ENCODE measurements at places on chromosomes 1 and 21. TPM values are rescaled to one million over a fixed set of nuclear protein-coding genes. Genes with fewer than 3 reads are reported as not detected.
A peak's percentile ranks its signal among the peaks of the same experiment; 100 is the strongest.

Gene TRIM63
- total RNA-seq: not detected

Gene OR6K6
- total RNA-seq: not detected

DNA sequence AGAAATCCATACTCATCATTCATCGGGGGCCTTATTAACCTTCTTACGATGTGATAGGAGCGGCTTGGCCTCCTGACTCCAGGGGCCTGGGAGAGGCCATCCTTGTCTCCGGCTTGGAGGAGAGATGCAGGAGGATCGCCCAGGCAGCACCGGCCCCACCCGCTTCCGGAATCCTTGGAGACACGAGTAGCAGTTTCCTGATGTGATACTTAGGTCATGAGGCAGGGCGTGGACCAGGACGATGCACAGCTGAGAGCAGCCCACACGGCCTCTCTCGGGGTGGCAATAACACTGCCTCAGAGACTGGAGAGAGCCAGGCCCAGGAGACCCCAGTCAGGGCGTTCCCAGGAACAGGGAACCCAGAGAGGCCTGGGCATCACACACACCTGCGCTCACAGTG is 163.6 kb upstream of the ARHGEF16 start:
- no peak overlapping the region for H3K27ac ChIP-seq
- no peaks in the 10 kb centered on the region for H3K27me3 ChIP-seq
- H3K36me3 ChIP-seq: no peaks in the 10 kb centered on the region
- DNase-seq: no peak

GRCh38 chr1:37001703-37002102 is 32.6 kb downstream of the GRIK3 start:
- H3K4me1 ChIP-seq: no peaks in the 10 kb centered on the region
- DNase-seq: no peak
- no peak overlapping the region for H3K4me3 ChIP-seq
- no peak overlapping the region for H3K27ac ChIP-seq

DNA sequence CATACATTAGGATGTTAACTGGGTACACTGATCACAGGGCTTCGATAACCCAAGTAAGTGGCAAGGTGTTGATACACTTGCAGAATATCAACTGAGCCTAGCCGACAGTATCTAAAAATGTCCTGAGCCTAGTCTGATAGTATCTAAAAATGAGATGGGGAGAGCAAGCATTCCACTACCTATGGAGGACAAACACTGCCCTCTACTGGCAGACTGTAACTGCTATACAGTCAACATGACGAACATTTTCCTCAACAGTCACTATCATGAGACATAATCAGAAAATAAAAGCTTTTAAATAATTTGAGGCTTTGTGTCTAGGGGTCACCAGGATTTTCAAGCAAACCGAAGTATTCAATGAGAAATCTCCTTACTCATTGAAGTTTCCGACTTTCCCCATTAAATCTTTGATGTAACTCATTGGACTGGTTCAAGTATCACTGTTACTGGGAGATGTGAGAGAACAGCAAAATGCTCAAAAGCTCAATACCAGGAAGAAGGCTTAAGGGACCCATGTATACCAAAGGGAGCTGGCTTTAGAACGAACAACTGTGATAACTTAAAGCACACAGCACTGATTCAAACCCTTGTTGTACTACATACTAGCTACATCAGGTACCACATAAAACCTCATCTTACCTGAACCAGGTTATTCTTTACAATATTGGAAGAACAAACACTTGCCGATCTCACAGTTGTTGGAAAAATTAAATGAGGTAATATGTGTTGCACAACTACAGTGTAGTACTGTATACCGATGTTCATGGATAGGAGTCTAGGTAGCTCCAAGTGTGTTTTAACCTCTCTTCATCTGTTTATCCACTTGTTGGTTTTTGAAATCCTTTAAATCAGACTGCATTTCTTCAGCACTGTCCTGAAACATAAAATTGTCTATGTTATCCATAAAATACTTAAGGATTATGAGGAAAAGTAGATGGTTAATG is 31.1 kb upstream of the SLC45A3 start:
- no peaks in the 10 kb centered on the region for H3K27me3 ChIP-seq
- H3K4me3 ChIP-seq: no peak overlapping the region
- peak overlapping the region; percentile 50 for H3K27ac ChIP-seq

- H3K27me3 ChIP-seq: peaks cover 97% of the 10 kb centered on the region
- no peak overlapping the region for H3K27ac ChIP-seq
- H3K4me3 ChIP-seq: no peak overlapping the region
- no peaks in the 10 kb centered on the region for H3K36me3 ChIP-seq
Observed at GRCh38 chr21:36692835-36693488, 6.0 kb upstream of the SIM2 start.

- H3K4me1 ChIP-seq: peaks cover 17% of the 10 kb centered on the region
- no peaks in the 10 kb centered on the region for H3K36me3 ChIP-seq
- H3K4me3 ChIP-seq: no peak overlapping the region
- no peaks in the 10 kb centered on the region for H3K27me3 ChIP-seq
- DNase-seq: no peak
Observed at GRCh38 chr1:114118351-114118990, 35.2 kb downstream of the SYT6 start.

DNA sequence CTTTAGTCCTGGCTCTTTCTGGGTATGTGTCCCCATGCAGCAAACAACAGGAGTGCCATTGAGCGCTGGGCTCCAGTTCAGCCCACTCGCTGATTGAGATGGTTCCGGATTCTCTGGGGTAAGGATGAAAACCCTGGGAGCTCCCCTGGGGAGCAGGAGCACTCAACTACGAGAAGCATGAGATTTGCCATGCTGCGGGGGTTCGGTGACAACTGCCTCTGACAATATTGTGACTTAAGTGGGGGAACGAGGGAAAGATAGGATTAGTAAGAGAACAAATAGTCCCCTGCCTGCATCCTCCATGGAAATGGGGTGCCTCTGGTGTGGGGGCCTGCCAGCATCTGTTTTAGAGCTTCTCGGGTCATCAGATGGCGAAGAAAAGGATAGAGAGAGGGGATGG is 123.6 kb upstream of the IPO9 start:
- H3K4me3 ChIP-seq: no peak overlapping the region
- H3K27me3 ChIP-seq: no peaks in the 10 kb centered on the region
- peaks cover 57% of the 10 kb centered on the region for H3K4me1 ChIP-seq
- H3K36me3 ChIP-seq: peaks cover 5% of the 10 kb centered on the region
- no peak overlapping the region for H3K27ac ChIP-seq

Data from astrocyte (in vitro differentiated cells and primary cell).